ENCODE measurements at places on chromosomes 12 and 14.

GRCh38 chr14:71776471-71777360 is 155.5 kb upstream of the RGS6 start:
- no peak for DNase-seq

- no peak for DNase-seq
Observed at GRCh38 chr12:51752234-51752889, 96.2 kb downstream of the FIGNL2 start.

DNA sequence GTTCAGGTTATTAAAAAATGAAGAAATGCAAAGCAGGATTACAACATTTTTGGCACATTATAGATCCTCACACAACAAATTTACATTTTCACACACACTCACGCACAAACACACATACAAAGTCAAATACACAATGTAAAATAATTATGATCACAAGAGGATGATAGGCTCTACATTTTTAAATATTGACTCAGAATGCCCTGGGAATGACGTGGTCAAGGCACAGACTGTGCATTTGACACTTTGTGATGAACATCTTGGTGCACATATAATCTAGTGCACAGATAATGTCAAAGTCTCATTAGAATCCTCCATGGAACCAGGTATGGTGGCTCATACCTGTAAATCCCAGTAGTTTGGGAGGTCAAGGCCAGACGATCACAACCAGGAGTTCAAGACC is 49.4 kb downstream of the DPF3 start:
- no peak for DNase-seq

DNA sequence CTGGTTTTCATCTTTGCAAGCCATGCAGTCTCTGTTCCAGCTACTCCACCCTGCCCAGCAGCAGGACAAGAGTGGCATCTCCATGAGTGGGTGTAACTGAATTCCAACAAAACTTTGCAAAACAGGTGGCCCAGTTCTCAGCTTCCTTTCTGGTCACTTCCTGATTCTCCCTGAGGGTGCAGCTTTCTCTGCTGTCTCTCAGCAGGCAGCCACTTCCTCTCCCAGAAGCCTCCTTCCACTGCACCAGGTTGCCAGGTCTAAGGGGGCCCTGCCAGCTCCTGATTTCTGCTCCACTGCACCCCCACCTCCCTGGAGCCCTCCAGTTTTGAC is 341.0 kb upstream of the FKBP4 start:
- DNase-seq = no peak

- DNase-seq = no peak
Observed at GRCh38 chr14:53603994-53604393, 352.6 kb downstream of the BMP4 start.

- no peak for DNase-seq
Observed at GRCh38 chr14:61864329-61864898, 102.2 kb downstream of the SNAPC1 start.

- no peak for DNase-seq
Observed at GRCh38 chr12:131761638-131762037, 50.7 kb downstream of the SFSWAP start.

Data from endothelial cell (in vitro differentiated cells).